Muscle of leg (tissue), 16 donors: ENCODE measurements at places on chromosomes 12 and 14. TPM values are rescaled to one million over a fixed set of nuclear protein-coding genes. Genes with fewer than 3 reads are reported as not detected.

PIWIL1 gene
- 0.13 TPM for total RNA-seq

EML5 gene
- 0.93 TPM for total RNA-seq

WNT5B gene
- 38.8 TPM for total RNA-seq

SERPINA5 gene
- 0.18 TPM for total RNA-seq

CLMN gene
- total RNA-seq, result 3.2 TPM

CLEC2B gene
- 4.4 TPM for total RNA-seq

SLCO1B1 gene
- total RNA-seq, result 0.04 TPM
